Activated CD8-positive, alpha-beta memory T cell treated with anti-CD3 and anti-CD28 coated beads for 1 hour (primary cell): ENCODE measurements at places on chromosomes 2 and 18.

DNA sequence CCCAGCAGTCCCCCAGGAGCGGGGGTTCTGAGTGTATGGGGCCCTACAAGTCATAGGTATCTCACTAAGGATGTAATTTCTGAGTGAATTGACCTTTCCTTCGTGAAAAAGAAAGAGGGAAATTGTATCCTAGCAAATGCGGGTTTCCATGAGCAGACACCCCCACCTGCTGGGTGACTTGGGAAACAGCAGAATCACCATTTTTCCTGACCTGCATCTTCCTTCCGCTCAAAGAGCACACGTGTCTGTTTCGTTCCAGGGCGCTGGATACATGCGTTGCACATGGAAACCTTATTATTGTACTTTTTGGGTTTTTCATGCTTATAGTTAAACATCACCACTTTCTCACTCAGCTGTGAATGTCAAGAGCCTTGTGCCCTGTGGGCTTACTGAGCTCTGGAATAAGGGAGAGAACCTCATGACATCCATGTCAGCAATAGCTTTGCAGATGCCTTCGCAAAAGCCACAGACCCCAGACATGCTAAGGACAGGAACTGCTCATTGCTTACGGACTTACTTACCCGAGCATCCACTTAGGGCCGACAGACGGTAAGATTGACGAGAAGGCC is 132.8 kb downstream of the TPO start:
- no peak for DNase-seq

DNA sequence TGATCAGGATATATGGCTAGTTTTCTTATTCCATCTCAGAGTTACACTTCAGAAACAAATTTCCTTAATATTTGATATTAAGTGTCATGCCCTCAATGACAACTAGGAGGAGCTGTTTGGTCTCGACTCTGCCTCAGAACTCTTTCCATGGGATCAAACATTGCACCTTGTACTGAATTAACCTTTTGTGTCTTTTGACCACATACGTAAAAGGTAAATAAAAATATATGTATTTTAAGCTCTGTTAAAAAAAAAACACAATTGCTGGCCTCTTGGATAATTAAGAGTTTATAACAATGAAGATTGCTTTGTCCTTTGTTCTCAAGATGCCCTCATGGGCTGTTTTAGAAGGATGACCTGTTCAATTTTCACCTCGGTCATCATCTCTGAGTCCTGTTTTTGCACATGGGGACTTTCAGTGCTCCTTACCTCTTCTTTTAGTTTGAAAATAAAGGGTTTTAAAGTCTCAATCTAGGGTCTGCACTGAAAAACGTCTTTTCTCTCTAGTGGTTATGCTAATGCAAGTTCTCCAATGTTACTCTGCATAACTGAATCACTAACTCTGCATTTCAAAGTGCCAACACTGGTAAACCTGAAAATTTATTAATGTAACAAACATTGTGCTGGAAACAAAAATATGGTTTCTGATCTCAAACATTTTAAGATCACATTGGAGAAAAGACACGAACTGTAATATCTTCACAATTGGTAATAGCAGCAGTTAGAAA is 18.8 kb upstream of the FN1 start:
- no peak for DNase-seq

DNA sequence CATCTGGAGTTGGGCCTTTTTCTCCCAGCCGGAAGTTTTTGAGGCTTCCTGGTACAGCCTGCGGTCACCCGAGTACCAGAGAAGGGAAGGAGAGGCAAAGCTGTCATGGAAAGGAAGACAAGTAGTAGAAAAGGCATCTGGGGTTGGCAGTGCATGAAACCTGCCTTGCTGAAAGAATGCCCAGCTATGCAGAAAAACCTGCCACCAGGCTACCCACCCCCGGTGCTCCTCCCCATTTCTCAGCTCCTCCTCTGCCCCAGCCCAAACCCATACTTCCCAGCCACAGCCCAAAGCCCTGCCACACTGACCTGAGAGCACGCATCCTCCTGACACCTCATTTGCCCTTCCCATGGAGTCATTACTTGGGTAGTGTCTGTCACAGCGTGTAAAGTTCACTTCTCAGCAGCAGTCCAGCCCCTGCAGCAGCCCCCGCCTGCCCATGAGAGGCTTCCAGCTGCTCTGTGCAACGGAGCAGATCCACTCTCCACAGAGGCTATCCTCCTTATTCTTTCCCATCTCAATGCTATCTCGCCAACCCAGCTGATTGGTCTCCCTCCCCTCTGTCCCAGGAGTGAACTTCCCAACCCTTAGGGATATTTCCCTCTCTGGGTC is 40.4 kb upstream of the MAL start:
- no peak for DNase-seq

- no peak for DNase-seq
These were observed 649 bp upstream of the CLIP4 start for GRCh38 chr2:29114586-29114945.

DNA sequence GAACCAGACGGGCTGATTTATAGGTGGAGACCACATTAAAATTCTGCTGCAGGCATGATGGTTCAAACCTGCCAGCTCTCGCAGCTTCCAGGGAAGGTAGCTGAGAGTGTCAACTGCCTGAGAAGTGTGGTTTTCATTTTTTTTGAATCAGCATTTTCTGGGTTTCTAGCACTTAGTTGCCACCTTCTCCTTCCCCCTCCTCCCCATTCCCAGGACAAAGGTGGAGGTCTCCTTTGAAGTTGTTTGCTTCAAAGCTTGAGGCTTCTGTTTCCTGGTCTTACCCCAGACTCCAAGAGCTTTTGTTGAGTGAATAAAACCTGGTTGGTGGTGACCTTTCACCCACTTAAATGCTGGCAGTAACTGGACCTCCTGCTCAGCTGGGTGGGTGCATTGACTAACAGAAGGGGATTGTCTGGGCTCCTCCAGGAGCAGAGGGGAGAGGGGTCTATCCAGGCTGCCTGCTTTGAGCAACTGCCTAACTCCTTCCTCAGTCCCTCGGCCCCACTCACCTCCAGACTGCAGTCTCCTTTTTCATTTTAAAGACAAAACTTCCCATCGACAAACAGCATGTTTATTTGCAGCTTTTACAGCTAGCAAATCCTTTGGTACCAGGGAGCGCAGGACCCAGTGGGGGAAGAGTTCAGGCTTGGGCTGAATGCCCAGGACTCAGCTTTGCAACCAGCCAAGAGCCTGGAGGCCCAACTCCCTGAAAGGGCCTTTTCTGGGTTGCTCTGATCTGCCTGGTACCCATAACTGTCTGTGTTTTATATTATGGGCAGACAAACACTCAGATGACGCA is 3.5 kb downstream of the RHOB start:
- no peak for DNase-seq

DNA sequence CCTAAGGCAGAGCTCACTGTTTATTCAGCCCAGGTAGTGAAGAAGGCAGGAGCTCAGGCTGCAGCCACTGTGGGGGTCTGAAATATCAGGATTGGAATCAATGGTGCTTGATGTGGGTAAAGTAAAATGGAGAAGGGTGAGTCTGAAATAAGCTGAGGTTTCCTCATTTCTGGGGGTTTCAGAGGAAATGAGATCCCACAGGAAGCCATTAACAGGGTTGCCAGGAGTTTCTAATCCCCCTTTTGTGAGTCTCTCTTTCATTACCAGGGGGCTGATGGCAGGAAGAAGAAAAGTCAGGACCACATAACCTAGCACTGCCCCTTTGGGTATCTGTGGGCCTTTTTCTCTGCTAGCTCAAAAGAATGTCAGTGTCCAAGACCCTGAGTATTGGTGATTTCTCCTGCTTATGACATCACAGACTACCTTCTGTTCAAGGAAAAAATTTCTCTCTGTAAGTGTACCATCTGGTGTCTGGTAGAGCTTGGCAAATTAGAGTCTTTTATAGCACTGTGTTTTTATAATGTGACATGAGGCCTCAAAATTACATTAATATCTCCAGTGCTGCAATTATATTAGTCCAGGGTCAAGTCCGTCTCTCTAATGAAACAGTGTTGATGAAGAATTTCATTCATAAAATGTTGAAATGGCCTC is 56.0 kb downstream of the LBH start:
- no peak for DNase-seq

DNA sequence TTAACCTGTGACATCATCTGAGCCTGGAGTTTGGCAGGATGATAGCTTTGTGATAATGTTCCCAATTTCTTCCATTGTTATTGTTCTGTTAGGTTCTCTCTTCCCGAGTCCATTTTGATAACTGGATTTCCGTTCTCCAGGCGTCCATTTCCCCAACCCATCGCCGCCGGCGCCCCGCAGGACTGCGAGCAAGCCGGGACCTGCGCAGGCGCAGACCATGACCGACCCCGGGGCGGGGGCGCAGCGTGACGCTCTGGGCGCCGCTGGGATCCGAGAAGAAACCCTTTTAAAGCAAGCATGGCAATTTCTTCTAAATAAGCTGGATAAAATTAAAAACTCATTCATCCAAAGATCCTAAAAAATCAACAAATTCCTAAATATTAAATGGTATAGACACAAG is at the start of gene SLC25A52:
SLC25A52 (minus strand) TSS at position 186 of the 400 bp plus-strand sequence. CDS start 219 bp downstream, outside the sequence.
- no peak for DNase-seq

GRCh38 chr2:196849895-196850294 is 40.7 kb upstream of the C2orf66 start:
- DNase-seq, result no peak

- no peak for DNase-seq
These were observed 112.8 kb upstream of the FN1 start for GRCh38 chr2:215548714-215549113.

DNA sequence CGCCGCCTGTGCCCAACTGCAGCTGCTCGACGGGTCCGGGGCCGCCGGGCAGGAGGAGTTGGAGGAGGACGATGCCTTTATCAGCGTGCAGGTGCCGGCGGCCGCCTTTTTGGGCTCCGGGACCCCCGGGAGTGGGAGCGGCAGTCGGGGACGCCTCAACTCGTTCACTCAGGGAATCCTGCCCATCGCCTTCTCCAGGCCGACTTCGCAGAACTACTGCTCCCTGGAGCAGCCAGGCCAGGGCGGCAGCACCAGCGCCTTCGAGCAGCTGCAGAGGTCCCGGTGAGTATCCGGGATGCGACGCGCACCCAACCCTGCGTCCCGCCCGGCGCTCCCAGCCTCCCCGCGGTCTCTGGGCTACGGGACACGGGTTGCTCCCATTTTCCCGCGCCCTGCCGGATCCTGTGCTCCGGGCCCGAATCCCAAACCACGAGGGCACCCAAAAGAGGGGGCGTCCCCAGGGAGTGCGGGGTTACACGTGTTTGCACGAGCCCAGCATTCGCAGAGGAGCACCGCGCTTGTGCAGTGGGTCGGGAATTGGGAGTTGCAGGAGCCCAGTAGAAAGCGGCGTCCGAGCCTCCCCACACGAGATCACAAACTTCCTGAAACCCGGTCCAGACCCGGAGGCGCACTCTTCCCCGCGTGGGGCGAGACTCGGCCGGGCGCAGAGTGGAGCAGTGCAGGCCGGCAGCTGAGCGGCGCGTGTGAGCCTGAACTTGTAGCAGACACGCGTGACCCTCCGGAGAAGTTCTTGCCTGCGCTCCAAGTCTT is 1.2 kb downstream of the CABLES1 start:
- no peak for DNase-seq

DNA sequence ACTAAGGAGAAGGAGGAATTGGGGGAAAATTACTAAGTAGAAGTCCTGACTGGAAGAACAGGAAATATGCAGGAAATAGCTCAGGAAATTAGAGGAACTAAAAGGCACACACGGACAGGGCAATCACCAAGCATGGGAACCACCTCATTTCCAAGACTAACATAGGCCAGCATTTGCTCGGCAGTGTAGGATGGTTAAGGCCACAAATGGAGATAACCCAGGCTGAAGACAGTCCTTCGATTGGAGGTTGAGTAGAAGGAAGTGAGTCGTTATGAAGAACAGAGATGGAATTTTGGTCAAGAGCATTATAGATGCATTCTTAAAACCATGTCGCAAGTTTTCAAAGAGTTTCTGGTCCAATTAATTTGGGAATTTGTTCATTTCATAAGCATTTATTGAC is 401.4 kb downstream of the ALK start:
- DNase-seq, result no peak

- no peak for DNase-seq
These were observed 32.3 kb downstream of the AGAP1 start for GRCh38 chr2:235526166-235526565.

DNA sequence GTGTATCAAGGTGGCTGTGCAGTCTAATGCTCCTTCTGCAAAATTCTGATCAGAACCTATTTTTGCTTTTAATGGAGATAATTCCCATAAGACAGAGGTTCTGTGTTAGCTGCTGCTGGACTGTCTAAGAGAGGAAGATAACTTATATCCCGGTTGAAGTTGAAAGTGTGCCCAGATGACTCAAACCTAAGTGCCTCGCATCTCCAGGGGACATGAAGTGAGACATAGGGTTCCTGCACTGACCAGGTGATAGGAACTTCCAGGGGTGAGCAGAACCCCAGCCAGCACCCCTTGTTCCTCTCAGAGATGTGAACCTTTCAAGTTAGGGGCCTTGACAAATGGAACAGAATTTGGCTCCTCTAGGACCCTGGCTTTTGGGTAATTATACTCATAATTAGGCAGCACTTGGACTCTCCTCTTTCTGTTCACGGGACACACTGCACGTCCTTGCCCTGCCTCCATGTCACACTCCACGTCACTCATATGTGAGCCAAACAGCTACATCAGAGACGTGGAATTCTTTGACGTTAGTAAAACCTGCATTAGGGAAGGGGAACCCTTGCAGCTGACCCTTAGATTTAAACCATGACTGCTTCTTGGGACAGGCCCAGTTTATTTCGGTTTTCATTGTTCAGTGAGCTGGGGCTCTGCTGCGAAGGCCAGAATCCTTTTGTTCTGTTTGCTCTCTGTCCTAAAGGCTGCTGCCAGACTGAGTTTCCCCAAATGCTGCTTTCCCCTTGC is 104.5 kb upstream of the ALPP start:
- no peak for DNase-seq

- no peak for DNase-seq
These were observed 149.2 kb downstream of the FAM210A start for GRCh38 chr18:13577091-13577697.

- no peak for DNase-seq
These were observed 41.4 kb upstream of the YES1 start for GRCh38 chr18:853471-853870.

DNA sequence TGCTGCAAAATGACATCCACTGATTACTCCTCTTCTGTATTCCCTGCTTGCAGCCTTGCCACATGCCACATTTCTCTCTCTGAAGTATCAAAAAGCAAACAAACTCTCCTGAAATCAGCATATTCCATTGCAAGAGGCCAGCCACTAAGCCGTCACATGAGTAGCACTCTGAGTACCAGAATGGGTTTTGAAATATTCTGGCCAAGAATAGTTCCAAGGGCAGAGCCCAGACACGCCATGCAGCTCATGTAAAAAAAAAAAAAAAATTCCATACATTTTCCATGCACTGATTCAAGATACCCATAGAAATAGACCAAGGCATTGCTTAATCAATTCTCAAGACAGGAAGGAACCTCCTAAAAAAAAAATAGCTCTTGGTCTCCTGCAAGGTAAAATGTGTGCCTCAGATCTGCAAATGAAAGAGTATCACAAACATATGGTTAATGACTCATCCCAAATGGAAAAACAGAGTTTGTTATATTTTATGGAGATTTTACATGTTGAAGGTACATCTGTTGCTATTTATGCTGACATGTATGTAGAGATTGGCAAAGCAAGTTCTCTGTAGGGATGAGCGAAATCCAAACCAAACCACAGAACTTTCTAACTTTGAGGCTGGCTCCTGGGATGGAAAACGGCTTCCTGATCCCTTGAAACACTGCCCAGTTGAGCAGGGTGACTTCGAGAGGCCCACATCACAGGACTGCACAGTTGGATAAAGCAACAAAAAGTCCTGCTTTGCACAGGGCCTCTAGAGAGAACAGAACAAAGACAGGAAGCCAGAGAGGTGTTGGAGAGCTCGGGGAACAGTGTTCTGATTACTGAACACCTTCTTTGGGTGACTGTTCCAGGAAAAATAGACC is 346.2 kb downstream of the ZNF521 start:
- no peak for DNase-seq
